ENCODE measurements at places on chromosomes 6 and 20.

GRCh38 chr6:137165375-137166246 is 7.8 kb downstream of the IL22RA2 start:
- no peaks in the 10 kb centered on the region for H3K27me3 ChIP-seq
- no peaks in the 10 kb centered on the region for H3K4me1 ChIP-seq
- no peak overlapping the region for H3K4me3 ChIP-seq
- DNase-seq, result peak; percentile 71

DNA sequence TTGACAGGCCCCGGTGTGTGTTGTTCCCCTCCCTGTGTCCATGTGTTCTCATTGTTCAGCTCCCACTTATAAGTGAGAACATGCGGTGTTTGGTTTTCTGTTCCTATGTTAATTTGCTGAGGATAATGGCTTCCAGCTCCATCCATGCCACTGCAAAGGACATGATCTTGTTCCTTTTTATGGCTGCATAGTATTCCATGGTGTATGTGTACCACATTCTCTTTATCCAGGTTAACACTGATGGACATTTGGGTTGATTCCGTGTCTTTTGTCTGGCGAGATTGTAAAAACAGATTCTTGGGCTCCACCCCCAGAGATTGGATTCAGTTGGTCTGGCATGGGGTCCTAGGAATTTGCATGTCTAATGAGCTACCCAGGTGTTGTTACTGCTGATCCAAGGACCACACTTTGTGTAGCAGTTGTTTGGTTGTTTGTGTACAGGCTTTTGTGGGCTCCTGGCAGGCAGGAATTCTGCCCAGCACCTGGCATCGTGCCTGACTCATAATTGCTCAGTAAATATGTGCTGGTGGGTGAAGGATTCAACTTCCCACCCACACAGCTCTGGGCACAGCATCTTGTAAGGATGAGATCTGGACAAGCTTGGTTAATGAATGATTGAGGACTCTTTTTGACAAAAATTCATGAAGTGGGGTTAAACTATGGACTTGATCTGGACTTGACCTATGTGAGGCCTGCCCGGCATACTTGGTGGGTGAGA is 5.2 kb downstream of the TOX2 start:
- no peak overlapping the region for H3K27ac ChIP-seq
- H3K4me1 ChIP-seq, result peaks cover 14% of the 10 kb centered on the region
- peaks cover 14% of the 10 kb centered on the region for H3K27me3 ChIP-seq
- DNase-seq, result no peak
- no peak overlapping the region for H3K4me3 ChIP-seq
- H3K36me3 ChIP-seq, result no peaks in the 10 kb centered on the region

DNA sequence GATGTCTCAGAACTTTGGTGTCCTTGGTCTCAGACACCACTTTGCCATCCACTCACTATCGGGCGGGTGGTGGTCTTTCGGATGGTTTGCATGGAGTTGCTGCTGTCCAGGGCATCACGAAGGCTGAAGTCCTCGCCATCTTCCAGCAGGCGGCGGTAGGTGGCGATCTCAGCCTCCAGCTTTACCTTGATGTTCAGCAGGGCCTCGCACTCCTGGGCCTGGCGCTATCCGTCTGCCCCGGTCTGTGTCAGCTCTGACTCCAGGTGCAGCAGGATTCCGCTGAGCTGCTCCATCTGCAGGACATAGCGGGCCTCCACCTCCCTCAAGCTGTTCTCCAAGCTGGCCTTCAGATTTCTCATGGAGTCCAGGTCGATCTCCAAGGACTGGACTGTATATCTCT is 36.0 kb downstream of the ZNF311 start:
- no peak overlapping the region for H3K27ac ChIP-seq
- H3K27me3 ChIP-seq, result no peaks in the 10 kb centered on the region

- peak overlapping the region; percentile 25 for H3K4me3 ChIP-seq
- H3K36me3 ChIP-seq, result no peaks in the 10 kb centered on the region
- H3K27me3 ChIP-seq, result no peaks in the 10 kb centered on the region
These were observed 93.4 kb upstream of the NHSL1 start for GRCh38 chr6:138592749-138593123.

- no peak overlapping the region for H3K4me3 ChIP-seq
- DNase-seq, result no peak
These were observed 37.6 kb upstream of the CST5 start for GRCh38 chr20:23917024-23917725.

GRCh38 chr6:159441704-159441981 is 251.4 kb downstream of the SOD2 start:
- H3K36me3 ChIP-seq, result no peaks in the 10 kb centered on the region
- DNase-seq, result no peak
- no peak overlapping the region for H3K27ac ChIP-seq
- H3K27me3 ChIP-seq, result no peaks in the 10 kb centered on the region
- H3K4me1 ChIP-seq, result no peaks in the 10 kb centered on the region

DNA sequence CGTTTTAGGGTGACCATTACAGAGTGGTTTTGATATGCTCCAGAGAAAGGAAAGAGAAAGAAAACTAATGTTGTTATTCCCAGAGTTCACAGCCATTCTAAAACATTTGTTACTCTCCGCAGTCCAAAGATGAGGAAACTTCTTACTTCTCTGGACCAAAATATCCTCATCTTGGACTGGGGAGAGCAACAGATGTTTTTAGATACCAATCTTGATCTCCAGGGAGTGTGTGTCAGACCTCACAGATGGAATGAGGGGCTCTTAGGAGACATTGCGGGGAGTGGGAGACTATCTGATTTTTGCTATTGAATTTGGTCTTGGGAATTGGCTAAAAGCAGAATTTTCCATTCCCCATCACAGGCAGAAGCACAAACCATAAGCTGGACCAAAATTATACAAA is 110.8 kb downstream of the TNFAIP3 start:
- H3K27ac ChIP-seq, result no peak overlapping the region
- peaks cover 14% of the 10 kb centered on the region for H3K4me1 ChIP-seq
- no peaks in the 10 kb centered on the region for H3K27me3 ChIP-seq
- DNase-seq, result no peak

DNA sequence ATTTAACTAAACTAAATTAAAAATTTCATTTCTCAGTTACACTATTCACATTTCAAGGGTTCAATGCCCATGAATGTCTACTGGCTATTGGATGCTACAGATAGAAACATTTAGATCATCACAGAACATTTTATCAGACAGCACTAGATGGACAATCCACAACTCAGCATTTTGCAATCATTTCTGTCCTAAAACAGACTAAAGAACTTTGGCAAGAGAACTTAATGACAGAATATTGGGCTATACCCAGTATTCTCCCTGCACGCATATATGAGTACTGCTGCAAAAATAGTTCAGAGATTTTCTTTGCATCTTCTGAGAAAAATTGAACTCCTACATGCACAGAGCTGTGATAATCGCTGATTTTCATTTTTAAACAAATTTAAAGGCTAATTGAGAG is 36.1 kb upstream of the FBXO30 start:
- H3K4me1 ChIP-seq, result no peaks in the 10 kb centered on the region
- no peaks in the 10 kb centered on the region for H3K36me3 ChIP-seq
- H3K27ac ChIP-seq, result no peak overlapping the region
- H3K4me3 ChIP-seq, result no peak overlapping the region
- no peaks in the 10 kb centered on the region for H3K27me3 ChIP-seq
- DNase-seq, result no peak

DNA sequence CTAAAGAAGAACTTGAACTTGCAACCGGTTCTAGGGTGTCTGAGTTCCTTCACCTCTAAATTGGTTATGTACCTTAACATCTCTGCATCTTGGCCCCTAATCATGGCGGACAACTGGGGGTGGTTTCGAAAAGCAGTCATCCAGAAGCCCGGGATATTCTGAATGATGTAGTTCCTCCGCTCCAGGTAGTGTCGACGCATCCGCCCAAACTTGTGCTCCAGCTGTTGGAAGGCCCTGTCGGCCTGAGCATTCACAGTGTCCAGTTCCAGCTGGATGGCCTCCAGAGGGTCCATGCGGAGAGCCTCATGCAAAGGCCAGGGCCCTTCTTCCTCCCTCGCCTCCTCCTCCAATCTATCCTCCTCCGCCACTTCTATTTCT is 887 bp downstream of the TSPYL1 start:
- no peak for DNase-seq
- H3K4me1 ChIP-seq, result peaks cover 47% of the 10 kb centered on the region
- peak overlapping the region; percentile 99 for H3K27ac ChIP-seq
- no peaks in the 10 kb centered on the region for H3K27me3 ChIP-seq

DNA sequence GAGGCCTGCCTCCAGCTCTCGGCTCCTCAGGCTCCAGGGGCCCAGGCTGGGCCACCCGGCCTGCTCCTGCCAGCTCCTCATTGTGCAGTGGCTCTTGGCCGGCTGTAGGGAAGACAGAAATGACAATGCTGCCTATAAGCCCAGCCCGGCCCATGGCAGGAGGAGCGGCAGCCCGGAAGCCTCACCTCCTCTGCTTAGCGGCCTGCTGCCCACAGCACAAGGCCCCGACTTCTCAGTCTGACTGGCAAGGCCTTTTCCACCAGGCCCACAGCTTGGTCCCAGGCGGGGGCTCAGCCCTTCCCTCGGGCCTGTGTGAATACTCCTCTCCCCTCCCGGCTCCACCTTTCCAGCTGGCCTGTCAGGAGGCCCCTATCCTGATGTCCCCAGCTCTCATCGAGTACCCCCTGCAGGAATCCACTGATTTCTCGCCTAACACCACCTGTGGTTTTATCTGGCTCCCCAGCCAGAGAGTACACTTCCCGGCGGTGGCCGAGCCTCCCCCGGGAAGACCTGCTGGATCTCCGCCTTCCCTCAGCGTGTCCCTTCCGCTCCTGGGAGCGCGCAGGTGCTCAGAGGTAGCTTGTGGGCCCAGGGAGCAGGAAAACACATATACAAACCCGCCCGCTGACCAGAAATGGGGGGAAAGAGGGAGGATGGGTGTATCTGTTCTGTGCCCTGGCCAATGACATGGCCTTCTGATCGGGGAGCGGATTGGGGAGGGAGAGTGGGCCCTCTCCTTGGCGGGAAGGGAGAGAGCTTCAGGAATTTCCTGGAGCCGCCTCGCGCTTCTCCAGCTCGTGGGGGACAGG is 963 bp downstream of the DDRGK1 start:
- peaks cover 27% of the 10 kb centered on the region for H3K36me3 ChIP-seq
- DNase-seq, result peak; percentile 19
- H3K4me1 ChIP-seq, result peaks cover 7% of the 10 kb centered on the region
- H3K4me3 ChIP-seq, result peak overlapping the region; percentile 67
- peak overlapping the region; percentile 85 for H3K27ac ChIP-seq

DNA sequence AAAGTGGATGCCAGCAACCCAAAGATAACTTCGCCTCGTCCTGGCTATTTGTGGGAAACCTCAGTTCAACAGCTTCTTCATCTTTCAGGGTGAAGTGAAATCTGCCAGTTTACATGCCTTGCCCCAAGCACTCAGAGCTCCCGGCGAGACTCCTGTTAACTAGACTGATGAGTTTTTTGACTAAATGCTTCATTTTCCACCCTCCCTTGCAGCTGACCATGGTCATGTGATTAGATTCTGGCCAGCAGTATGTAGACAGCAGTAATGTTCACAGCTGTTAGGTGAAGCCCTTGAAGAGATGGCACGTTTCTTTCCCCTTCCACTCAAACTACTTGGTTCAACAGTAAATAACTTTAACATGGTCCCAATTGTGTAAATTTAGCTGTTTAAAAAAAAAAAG is 718.8 kb upstream of the FLRT3 start:
- no peak overlapping the region for H3K4me3 ChIP-seq
- no peaks in the 10 kb centered on the region for H3K27me3 ChIP-seq
- H3K36me3 ChIP-seq, result no peaks in the 10 kb centered on the region
- DNase-seq, result no peak
- H3K27ac ChIP-seq, result no peak overlapping the region
